ENCODE measurements at places on chromosomes 4 and X.

GRCh38 chrX:2507904-2508627 is 7.3 kb upstream of the DHRSX start:
- DNase-seq = no peak

DNA sequence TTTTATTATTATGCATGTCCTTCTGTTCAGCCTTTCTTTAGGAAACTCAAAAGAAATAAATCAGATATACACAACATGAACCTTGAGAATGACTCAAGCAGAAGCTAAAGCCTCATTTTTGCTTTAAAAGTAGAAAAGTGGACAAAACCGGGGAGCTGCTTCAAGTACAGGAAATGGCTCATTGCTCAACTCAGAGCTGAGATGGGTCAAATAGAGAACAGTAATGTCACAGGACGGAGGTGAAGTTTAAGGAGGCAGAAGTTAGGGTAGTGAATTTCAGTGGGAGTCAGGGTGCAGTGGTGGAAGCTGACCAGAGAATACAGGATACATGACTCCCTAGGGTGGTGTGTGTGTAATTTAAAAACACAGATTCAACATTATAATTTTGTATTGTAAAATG is 22.2 kb downstream of the PHKA2 start:
- no peak for DNase-seq

- DNase-seq = no peak
These were observed 89.7 kb downstream of the TMEM131L start for GRCh38 chr4:153555730-153556434.

DNA sequence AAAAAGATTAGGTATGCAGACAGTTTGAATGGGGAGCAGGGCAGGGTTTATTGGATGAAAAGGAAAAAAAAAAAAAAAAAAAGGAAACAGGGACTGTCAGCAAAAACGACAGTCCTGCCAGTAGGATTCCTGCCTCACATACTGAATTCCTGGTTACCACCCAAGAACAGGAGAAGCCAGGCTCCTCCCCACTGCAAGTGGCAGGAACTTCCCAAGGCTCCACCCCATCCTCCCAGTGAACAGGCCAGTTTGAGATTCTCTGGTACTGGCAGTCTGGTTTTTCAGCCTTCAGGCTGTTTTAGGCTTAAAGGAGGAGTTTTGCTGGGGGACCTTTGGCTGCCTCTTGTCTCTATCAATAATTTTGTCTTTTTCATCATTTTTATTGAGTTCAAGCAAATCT is 360.0 kb upstream of the CXorf51A start:
- no peak for DNase-seq

GRCh38 chrX:104084534-104085277 is 8.7 kb upstream of the TMSB15C start:
- DNase-seq = no peak

GRCh38 chrX:13452283-13452682 is 117.1 kb upstream of the EGFL6 start:
- DNase-seq = no peak

GRCh38 chr4:60729194-60729593 is 470.9 kb upstream of the ADGRL3 start:
- DNase-seq = no peak

- no peak for DNase-seq
These were observed 38.4 kb upstream of the PJA1 start for GRCh38 chrX:69203638-69204037.

GRCh38 chr4:17781300-17782287 is at the start of gene FAM184B:
FAM184B (minus strand) TSS chr4:17781621; CDS start chr4:17781299, 322 bp downstream.
- no peak for DNase-seq

- DNase-seq = no peak
These were observed 15.7 kb downstream of the OFD1 start for GRCh38 chrX:13750204-13750603.

Measured in NCI-H187 (cell line).